ENCODE measurements at places on chromosomes 16 and 17. TPM values are rescaled to one million over a fixed set of nuclear protein-coding genes. Genes with fewer than 3 reads are reported as not detected.

DNA sequence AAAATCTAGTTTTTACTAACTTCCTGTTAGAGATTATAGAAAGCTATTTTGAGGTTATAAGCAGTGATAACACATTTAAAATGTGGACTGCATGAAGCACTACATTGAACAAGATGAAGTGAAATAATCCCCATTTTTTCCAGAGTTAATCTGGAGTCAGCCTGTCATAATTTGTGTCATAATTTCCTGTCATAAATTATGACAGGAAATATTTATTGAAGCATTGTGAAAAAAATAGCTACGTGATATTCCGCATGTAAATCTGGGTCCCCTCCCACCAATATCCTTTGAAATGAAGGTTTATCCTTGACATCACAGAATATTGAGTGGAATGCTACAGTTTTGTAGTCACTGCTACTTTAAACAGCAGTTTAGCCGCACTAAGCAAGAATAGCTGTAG lies 40.1 kb downstream of the OMG start:
- H3K36me3 ChIP-seq, result no peaks in the 10 kb centered on the region
- H3K4me1 ChIP-seq, result no peaks in the 10 kb centered on the region
- H3K27ac ChIP-seq, result no peak overlapping the region
- no peak overlapping the region for H3K4me3 ChIP-seq
- DNase-seq, result no peak
- H3K27me3 ChIP-seq, result no peaks in the 10 kb centered on the region

DNA sequence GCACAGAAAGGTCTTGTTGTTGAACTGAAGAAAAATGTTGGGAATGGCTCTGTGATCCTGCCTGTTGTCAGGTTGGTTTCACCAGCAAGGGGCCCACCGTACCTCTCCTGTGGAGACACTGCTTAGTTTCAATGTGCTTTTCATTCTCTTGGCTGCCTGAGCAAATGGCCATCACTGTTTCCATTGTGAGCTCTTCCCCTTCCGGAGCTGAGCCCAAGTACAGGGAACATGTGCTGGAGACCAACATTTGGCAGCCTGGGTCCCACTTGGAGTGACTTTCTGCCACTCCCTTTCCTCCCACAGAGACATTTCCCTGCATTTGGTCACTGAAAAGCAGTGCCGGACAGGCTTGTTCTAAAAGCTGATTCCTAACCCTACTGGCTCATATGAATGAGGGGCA lies 23.1 kb downstream of the GABARAPL2 start:
- no peak overlapping the region for H3K4me3 ChIP-seq
- no peaks in the 10 kb centered on the region for H3K36me3 ChIP-seq
- H3K4me1 ChIP-seq, result peaks cover 22% of the 10 kb centered on the region
- no peak for DNase-seq
- H3K27ac ChIP-seq, result no peak overlapping the region

DNA sequence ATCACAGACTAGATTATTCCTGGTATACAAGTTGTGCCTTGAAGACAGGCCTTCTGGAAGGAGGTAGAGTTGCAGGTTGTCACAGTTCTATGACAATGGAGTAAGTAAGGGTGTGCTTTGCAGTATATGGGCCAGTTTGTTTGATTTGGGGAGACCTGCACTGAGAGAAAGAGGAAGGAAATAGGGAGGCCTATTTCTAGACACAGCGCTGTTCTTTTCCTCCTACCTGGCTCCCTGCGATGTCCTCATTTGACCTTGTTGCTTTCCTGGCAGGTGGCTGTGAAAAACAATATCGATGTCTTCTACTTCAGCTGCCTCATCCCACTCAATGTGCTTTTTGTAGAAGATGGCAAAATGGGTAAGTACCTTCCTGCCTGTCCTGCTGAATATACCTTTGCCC lies 22.5 kb upstream of the RASL10B start:
- H3K27ac ChIP-seq, result no peak overlapping the region
- no peaks in the 10 kb centered on the region for H3K27me3 ChIP-seq
- no peaks in the 10 kb centered on the region for H3K4me1 ChIP-seq
- peaks cover 10% of the 10 kb centered on the region for H3K36me3 ChIP-seq

DNA sequence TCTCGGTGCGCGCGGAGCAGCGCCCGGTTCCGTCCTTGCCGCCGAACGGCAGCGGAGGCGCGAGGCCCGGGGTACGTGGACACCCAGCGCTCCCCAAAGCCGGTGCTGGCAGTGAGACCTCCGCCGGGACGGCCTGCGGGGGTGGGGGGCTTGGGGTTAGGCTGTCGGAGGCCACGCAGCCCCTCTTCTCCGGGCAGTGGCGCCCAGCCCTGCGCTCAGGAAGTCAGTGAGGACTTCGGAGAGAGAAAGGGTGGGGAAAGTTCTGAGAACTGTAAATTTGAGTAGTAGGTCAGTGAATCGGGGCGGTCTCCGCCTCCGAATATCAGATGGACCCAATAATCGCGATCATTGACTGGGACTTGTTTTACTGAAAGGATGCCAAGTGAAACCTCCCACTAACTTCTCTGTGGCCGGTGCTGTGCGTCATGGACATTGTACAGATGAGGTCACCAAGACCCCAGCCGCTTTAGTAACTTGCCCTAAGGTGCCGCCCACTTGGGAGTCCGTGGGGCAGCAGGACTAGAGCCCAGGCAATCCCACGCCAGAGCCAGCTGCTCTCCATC lies 468 bp downstream of the IL4R start:
- peaks cover 24% of the 10 kb centered on the region for H3K4me1 ChIP-seq
- peaks cover 17% of the 10 kb centered on the region for H3K27me3 ChIP-seq
- DNase-seq, result peak; percentile 55
- H3K36me3 ChIP-seq, result no peaks in the 10 kb centered on the region
- H3K27ac ChIP-seq, result no peak overlapping the region

- no peak for DNase-seq
- no peaks in the 10 kb centered on the region for H3K27me3 ChIP-seq
- no peak overlapping the region for H3K4me3 ChIP-seq
- H3K27ac ChIP-seq, result no peak overlapping the region
Observed at GRCh38 chr17:40480501-40481003, 20.9 kb downstream of the TNS4 start.

DNA sequence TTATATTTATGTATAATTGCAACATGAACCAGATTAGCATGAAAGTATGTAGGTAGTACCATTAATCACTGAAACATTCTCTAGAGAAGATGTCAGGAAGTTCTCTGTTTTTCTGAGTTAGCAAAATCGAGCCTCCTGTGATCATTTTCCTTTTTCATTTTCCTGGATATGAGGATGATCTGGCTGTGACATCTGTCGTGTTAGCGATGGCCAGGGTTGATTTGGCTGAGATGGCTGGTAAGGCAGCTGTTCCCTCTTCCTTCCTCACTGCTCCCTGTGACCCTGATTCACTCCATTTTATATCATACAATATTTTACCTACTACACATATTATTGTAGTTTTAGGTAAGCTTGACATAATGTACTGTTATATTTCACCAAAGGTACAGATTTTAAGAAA lies 10.3 kb downstream of the CNTNAP4 start:
- H3K4me3 ChIP-seq, result no peak overlapping the region
- H3K36me3 ChIP-seq, result no peaks in the 10 kb centered on the region
- H3K27me3 ChIP-seq, result no peaks in the 10 kb centered on the region
- DNase-seq, result no peak
- H3K4me1 ChIP-seq, result no peaks in the 10 kb centered on the region
- H3K27ac ChIP-seq, result no peak overlapping the region

DNA sequence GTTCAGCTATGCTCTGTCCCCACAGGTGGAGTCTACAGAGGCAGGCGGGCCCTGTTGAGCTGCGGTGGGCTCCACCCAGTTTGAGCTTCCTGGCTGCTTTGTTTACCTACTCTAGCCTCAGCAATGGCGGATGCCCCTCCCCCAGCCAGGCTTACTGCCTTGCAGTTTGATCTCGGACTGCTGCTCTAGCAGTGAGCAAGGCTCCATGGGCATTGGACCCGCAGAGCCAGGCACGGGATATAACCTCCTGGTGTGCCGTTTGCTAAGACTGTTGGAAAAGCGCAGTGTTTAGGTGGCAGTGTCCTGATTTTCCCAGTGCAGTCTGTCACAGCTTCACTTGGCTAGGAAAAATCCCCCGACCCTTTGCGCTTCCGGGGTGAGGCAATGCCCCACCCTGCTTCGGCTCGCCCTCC lies 89.1 kb downstream of the BCAS3 start:
- DNase-seq, result peak; percentile 9
- no peak overlapping the region for H3K27ac ChIP-seq
- H3K4me1 ChIP-seq, result no peaks in the 10 kb centered on the region
- H3K36me3 ChIP-seq, result no peaks in the 10 kb centered on the region

- no peak overlapping the region for H3K4me3 ChIP-seq
- H3K4me1 ChIP-seq, result no peaks in the 10 kb centered on the region
- H3K36me3 ChIP-seq, result no peaks in the 10 kb centered on the region
Observed at GRCh38 chr16:84239141-84239769, 557 bp downstream of the KCNG4 start.

DNA sequence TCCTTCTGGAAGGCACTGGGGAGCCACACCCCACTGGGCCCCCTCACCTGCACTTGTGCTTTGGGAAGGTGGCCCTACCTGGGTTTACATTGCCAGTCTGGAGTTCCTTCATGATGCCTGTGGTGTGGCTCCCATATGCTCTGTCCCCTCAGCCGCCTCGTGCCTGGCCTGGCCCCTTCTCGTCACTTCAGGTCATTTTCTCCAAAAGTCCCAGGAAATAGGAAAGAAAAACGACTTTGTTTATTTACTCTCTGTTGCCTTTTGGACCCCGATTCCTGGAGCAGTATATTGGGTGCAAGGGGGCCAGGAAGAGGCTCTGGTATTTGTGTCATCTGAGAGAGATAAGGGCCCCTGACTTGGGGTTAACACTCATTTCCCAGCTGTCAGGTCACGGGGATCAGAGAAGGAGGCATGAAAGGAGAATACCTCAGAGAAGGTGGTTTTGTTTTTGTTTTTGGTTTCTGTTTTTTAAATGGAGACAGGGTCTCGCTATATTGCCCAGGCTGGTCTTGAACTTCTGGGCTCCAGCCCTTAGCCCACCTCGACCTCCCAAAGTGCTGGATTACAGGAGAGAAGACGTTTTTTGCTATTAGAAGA lies 4.7 kb downstream of the SOCS3 start:
- DNase-seq, result no peak
- H3K4me3 ChIP-seq, result peak overlapping the region; percentile 39
- peaks cover 12% of the 10 kb centered on the region for H3K36me3 ChIP-seq

DNA sequence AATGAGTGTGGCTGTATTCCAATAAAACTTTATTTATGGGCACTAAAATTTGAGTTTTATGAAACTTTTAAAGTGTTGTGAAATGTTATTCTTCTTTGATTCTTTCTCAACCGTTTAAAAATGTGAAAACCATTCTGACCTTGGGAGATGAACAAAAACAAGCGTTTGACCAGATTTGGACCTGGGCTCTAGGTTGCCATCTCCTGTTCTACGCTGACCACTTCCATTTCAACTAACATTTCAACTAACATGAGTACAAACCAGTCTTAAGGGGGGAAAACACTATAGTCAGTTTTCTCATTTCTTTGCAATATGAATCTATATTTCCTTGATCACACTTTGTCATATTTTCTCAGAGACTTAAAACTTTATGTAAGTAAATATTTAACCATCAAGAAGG lies 118.4 kb upstream of the IRX5 start:
- H3K4me1 ChIP-seq, result peaks cover 22% of the 10 kb centered on the region
- no peaks in the 10 kb centered on the region for H3K36me3 ChIP-seq
- H3K4me3 ChIP-seq, result no peak overlapping the region

- DNase-seq, result peak; percentile 32
- H3K4me3 ChIP-seq, result peak overlapping the region; percentile 31
- peaks cover 15% of the 10 kb centered on the region for H3K36me3 ChIP-seq
- no peaks in the 10 kb centered on the region for H3K27me3 ChIP-seq
- H3K4me1 ChIP-seq, result peaks cover 14% of the 10 kb centered on the region
Observed at GRCh38 chr16:56823081-56823733, 41.8 kb upstream of the SLC12A3 start.

- no peak overlapping the region for H3K4me3 ChIP-seq
- H3K27me3 ChIP-seq, result peaks cover 23% of the 10 kb centered on the region
- H3K36me3 ChIP-seq, result no peaks in the 10 kb centered on the region
- no peak overlapping the region for H3K27ac ChIP-seq
Observed at GRCh38 chr17:66461343-66461995, 159.1 kb downstream of the PRKCA start.

GRCh38 chr17:6701719-6702118 lies 11.4 kb downstream of the SLC13A5 start:
- DNase-seq, result peak; percentile 93
- no peaks in the 10 kb centered on the region for H3K27me3 ChIP-seq
- no peak overlapping the region for H3K27ac ChIP-seq
- no peak overlapping the region for H3K4me3 ChIP-seq
- H3K36me3 ChIP-seq, result no peaks in the 10 kb centered on the region
- H3K4me1 ChIP-seq, result no peaks in the 10 kb centered on the region

GRCh38 chr16:11689031-11689840 lies 21.0 kb downstream of the SNN start:
- H3K27me3 ChIP-seq, result no peaks in the 10 kb centered on the region
- DNase-seq, result no peak
- no peaks in the 10 kb centered on the region for H3K4me1 ChIP-seq
- H3K4me3 ChIP-seq, result no peak overlapping the region
- peaks cover 14% of the 10 kb centered on the region for H3K36me3 ChIP-seq

DNA sequence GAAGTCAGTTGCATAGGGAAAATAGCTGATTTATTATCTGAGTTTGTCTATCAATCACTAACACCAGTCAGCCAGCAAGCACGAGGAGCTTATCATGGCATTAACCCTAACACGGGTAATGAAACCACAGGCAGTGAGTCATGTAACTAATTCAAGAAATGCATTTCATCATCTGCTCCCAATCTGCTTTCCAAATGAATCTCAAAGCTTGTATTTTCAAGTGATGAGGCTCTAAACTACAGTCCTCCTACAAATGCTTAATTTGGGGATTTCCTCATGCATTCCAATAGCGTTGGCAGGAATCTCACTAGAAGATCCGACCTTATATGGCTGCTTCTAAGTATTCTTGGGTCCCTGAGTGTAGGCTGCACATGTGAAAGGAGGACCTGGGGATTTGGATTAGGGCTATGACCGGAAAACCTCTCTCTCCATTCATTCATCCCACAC lies 118.4 kb upstream of the HSBP1 start:
- no peak overlapping the region for H3K4me3 ChIP-seq
- no peaks in the 10 kb centered on the region for H3K36me3 ChIP-seq
- H3K27me3 ChIP-seq, result no peaks in the 10 kb centered on the region
- DNase-seq, result peak; percentile 38
- H3K27ac ChIP-seq, result no peak overlapping the region

- H3K4me1 ChIP-seq, result no peaks in the 10 kb centered on the region
- H3K27ac ChIP-seq, result no peak overlapping the region
- no peak overlapping the region for H3K4me3 ChIP-seq
- no peak for DNase-seq
- H3K27me3 ChIP-seq, result no peaks in the 10 kb centered on the region
- H3K36me3 ChIP-seq, result no peaks in the 10 kb centered on the region
Observed at GRCh38 chr17:41599680-41600079, 12.9 kb downstream of the KRT16 start.

- H3K36me3 ChIP-seq, result no peaks in the 10 kb centered on the region
- DNase-seq, result no peak
- no peak overlapping the region for H3K4me3 ChIP-seq
- no peak overlapping the region for H3K27ac ChIP-seq
- H3K4me1 ChIP-seq, result no peaks in the 10 kb centered on the region
- no peaks in the 10 kb centered on the region for H3K27me3 ChIP-seq
Observed at GRCh38 chr17:46874906-46875305, 23.5 kb downstream of the WNT9B start.

The MEIOC gene
- 17.2 TPM for total RNA-seq

The NRN1L gene
- 13.8 TPM for total RNA-seq

The HCRT gene
- not detected for total RNA-seq

The ZNF385C gene
- total RNA-seq, result 4.6 TPM

The FOXC2 gene
- total RNA-seq, result not detected

The C17orf78 gene
- total RNA-seq, result not detected

The NPTX1 gene
- total RNA-seq, result 20.1 TPM
